ENCODE measurements at places on chromosomes 16 and 17. TPM values are rescaled to one million over a fixed set of nuclear protein-coding genes. Genes with fewer than 3 reads are reported as not detected.

TBC1D3E gene
- total RNA-seq = not detected

MYH1 gene
- not detected for total RNA-seq

RNF43 gene
- 2.9 TPM for total RNA-seq

ZACN gene
- total RNA-seq = 15.7 TPM

SLC38A10 gene
- 19.9 TPM for total RNA-seq

- DNase-seq = no peak
Measured at GRCh38 chr16:65964752-65965151, 401.7 kb upstream of the CDH5 start.

GRCh38 chr16:16158741-16159374 is 64.4 kb downstream of the ABCC6 start:
- DNase-seq = no peak

Measured in activated naive CD4-positive, alpha-beta T cell treated with anti-CD3 and anti-CD28 coated beads, Interleukin-2, amount 50 U/mL, for 72 hours (primary cell).